ENCODE measurements at places on chromosomes 4 and X. TPM values are rescaled to one million over a fixed set of nuclear protein-coding genes. Genes with fewer than 3 reads are reported as not detected.
A peak's percentile ranks its signal among the peaks of the same experiment; 100 is the strongest.

Gene CSAG3
- not detected for total RNA-seq

Gene STATH
- total RNA-seq, result not detected

Gene CFAP97
- total RNA-seq, result 33.0 TPM

Gene VCX3A
- not detected for total RNA-seq

GRCh38 chr4:77155631-77156452 lies 1.2 kb upstream of the CCNG2 start:
- DNase-seq, result no peak

DNA sequence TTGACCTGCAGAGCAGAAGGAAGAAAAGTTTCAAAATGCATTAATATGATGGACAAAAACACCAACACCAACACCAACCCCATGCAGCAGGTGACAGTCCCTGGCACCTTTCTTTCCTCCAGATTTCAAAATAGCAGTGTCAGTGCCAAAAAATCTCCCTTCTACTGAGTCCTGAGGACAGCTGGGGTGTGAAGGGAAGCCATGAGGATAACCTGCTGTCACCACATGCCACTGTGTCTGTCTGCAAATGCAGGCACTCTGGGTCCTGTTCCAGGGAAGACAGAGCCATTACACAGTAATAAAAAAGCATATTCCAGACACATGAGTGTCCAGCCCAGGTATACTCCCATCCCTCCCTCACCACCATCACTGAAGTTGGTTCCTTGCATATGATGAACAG lies 187.5 kb downstream of the BMP15 start:
- no peak for DNase-seq

DNA sequence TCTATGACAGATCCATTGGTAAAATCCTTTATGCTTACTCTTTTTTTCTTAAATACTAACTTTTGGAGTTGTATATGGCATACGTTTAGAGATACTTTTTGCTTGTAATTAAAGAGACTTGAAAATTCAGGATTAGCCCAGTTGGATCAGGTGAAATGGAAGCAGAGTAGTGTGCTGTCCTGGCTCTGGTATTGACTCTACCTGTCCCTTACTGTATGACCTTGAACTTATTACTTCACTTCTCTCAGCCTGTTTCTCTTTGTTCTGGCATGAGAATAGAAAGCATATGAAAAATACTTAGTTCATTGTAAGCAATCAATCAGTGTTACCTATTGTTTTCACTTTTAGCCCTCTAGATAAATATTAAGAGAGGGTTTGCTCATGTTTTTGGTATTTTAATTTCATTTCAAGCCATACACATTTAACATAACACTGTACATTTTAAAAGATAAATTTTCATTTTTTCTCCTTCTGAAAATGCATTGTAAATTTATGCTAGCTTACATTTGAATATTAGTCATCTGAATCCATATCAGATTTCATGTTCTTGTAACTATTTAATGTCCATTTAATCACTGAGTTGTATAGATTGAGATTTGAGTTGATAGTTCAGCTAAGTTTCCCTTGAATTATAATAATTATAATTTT lies 35.9 kb downstream of the GUCY1B1 start:
- DNase-seq, result no peak

DNA sequence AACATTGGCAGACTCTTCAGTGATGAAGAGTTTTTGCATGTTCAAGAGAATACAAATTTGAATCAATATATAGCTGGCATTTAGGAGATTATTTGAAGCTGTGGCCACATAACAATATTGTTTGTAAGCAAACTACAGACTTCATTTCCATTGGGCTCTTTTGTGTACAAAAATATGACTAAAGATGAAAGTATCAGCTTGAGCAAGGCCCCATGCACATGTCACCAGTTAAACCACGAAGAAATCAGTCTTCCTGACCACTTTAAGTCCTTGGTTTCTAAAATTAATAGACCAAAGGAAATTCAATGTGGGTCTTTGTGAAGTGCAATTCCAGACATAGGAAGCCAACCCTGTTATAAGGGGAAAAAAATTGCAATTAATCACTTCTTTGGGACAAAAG lies 1664.6 kb upstream of the ADGRL3 start:
- no peak for DNase-seq

DNA sequence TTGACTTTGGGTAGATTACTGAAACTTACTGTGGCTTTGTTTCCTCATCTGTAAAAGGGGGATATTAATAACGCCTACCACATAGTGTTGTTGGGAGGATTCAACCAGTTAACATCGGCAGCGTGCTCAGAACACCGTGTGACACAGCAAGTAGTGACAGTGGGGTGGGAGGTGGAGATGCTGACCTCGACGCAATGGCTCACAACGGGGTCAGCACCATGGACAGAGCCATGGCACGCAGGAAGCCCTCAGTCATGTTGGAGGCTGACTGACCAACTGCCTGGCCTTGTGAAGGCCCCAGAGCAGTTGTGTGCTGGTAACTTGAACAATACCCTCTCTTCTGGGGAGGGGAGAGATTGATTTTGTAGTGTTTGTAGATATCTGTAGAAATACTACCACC lies 93.2 kb downstream of the WFS1 start:
- no peak for DNase-seq

- no peak for DNase-seq
These were observed 39.0 kb upstream of the ZNF518B start for GRCh38 chr4:10496200-10496599.

DNA sequence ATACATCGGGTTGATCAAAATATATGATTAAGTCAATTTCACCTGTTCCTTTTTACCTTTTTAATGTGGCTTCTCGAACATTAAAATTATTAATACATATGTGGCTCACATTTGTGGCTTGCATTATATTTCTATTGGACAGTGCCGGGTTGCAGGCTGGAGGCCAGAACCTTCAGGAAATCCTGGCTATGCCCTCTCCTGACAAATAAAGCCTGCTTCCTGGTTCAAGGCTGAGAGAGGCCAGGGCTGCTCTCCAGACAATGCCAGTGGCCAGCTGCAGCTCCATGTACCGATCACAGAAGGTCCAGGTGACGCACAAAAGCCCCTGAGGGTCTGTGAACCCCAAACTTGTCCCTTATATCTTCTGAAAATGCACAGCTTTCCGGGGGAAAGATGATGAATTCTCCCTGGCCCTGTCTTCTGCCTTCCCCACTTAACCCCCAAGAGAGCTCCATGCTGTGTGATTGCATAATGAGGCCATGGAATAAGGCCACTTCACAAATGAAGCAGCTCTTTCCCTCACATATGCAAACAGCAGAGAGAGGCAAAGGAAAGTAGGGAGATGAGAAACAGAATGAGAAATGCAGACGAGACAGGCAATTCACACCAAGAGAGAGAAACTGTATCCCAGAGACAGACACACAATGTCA lies 241.2 kb downstream of the BCOR start:
- no peak for DNase-seq

DNA sequence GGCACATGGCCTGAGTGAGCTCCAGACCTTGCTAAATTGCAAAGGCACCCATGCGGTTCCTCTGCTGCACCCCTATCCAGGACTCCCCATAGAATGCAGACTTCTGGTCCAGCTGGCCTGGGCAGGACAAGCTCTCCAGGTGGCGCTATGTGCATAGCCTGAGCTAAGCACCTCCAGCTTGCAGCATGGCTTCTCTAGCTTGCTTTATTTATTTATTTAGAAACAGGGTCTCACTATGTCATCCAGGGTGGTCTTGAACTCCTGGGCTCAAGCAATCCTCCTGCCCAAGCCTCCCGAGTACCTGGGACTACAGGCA lies 5.5 kb upstream of the WFS1 start:
- DNase-seq, result no peak

DNA sequence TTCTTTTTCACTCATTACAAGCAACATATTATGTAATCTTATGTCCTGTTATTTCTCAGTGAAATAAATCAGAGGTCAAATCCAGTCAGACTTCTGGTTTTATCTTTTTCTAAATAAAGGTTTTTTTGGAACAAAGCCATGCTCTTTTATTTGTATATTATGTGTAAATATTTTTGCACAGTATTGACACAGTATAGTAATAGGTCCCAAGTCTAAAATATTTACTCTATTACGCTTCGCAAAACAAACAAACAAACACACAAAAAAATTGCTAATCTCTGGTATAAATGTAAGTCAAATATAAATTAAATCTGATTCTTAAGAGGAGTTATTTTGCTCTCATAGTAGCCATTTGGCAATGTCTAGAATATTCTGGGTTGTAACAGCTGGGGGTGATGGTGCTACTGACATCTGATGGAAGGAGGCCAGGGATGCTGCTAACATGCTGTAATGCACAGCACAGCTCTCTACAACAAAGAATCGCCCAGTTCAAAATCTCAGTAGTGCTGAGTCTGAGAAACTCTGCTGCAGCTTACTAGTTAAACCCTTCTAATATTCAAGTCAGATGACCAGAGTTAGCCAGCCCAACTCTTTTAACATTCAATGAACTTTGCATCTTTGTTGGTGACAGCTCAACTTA lies 602.1 kb downstream of the RAB28 start:
- no peak for DNase-seq

DNA sequence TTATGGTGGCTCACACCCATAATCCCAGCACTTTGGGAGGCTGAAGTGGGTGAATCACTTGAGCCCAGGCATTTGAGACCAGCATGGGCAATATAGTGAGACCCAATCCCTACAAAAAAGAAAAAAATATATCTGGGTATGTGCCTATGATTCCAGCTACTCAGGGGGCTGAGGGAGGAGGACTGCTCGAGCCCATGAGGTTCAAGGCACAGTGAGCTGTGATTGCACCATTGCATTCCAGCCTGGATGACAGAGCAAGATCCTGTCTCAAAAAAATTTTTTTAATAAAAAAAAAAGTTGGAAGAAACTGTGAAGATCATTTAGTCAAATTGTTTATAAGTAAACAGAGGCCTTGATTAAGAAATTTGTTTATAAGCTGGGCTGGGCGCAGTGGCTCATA lies 39.7 kb downstream of the KLHL8 start:
- DNase-seq, result no peak

GRCh38 chr4:128716338-128716737 lies 93.2 kb upstream of the JADE1 start:
- DNase-seq, result no peak

DNA sequence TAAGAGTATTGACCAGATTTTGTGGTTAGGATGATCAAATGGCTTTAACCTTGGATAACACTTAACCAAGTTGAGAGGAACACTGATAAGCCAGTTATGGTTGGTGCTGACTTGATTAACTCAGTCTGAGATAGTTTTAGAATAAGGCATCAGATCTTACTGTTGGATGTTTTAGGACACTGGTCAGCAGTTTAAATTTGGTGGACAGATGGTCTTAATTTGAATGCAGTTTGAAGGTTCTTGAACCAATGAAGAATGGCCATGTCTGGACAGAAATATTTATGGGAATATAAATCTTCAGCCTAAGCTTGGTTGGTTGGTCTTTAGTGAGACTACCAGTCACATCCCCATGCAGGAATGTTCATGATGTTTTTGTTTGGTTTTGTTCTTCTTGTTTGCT lies 2.6 kb upstream of the GIMD1 start:
- no peak for DNase-seq

DNA sequence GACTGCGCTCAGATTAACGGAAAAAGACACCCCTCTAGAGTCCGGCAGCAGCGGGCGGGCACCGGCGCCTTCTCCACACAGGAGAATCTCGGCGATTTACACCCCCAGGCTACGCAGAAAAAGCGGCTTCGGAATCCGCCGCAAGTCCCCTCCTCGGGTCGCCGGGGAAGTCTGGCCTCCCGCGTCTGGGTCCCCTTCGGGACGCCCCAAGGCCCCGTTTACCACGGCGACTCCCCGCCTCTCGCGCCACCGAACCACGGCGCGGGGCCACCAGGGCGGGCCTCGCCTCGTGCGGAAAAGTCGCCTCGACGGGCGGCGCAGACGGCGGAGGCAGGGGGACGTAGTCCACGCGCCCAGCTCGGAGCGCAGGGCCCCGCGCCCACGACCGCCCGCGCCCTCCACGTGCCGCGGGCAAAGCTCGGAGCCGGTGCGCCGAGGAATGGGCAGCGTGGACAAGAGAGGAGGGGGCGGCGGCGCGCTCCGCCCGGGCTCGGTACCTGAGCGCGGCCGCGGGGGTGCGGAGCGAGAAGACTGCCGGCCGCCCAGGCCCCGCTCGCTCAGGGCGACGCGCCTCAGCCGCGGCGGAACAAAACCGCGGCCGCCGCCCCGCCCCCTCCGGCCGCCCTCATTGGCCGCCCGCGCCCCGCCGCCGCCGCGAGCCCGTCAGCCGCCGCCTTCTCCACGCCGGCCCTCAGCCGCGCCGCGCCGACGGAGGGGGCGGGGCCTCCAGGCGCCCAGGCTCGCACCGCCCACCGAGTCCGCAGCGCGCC lies at the start of gene FAM53A:
Gene FAM53A (minus strand): TSS at position 578 of the 770 bp plus-strand sequence. CDS start 15,572 bp downstream, outside the sequence.
- no peak for DNase-seq

DNA sequence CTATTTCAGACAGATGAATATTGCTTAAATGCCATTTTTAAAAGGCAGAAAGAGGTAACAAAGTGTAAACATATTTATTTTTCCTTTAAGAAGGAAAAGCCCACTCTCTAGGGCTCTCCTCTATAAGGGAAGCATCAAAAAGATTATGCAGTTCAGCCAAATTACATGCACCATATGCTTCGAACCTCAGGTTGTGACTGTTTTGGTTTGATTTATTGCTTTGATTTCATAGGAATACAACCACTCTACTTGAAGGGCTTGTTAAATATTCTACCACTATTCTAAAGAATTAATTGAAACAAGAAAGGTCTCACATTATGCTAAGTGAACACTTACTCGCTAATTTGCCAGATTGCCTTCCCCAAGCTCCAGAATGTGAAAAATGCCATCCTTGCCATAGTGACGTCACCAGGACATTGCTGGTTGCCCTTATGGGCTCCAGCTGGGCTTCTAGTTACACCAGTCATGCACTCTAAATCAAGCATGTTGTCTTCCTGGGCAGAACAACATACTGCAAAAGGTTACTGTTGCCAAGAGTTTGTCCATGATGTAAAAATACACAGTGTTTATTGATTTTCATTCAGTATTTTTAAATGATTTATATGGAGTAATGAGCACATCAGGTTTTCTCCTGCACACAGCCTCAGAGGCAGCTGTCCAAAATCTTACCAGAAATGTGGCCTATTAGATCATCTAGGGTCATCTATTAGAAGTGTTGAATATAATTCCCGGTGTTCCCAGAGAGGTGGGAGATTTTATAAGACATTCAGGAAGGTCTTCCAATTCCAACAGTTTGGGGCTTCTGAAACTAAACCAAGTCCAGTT lies 164.4 kb upstream of the RAPGEF2 start:
- no peak for DNase-seq

GRCh38 chrX:136168929-136169735 lies 21.8 kb downstream of the FHL1 start:
- peak; percentile 84 for DNase-seq

DNA sequence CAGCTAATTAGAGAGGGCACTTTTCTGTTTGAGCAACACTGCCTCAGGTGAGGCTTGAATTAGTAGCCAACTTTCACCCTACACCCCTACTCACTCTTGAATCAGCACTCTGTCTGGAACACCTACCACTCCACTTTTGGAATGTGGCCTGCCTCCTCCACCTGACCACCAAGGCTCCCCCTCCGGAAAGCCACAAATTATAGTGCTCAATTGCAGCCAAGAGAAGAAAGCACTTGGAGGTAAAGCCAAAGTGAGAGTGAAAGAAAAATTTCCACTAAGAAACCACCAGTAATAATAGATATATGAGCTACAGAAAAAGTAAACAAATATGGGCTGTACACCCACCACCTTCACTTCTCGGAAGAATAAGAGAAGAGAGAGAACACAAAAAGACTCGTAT lies 41.1 kb downstream of the PPP3CA start:
- no peak for DNase-seq

- no peak for DNase-seq
These were observed 44.0 kb downstream of the MGST2 start for GRCh38 chr4:139709660-139710059.

Measured in suprapubic skin (tissue), 4 donors.